ENCODE measurements at places on chromosomes 1 and 21. TPM values are rescaled to one million over a fixed set of nuclear protein-coding genes. Genes with fewer than 3 reads are reported as not detected.
A peak's percentile ranks its signal among the peaks of the same experiment; 100 is the strongest.

GRCh38 chr1:33153650-33154049, 28.2 kb downstream of the TRIM62 start:
- peaks cover 10% of the 10 kb centered on the region for H3K36me3 ChIP-seq
- no peak for DNase-seq
- no peaks in the 10 kb centered on the region for H3K27me3 ChIP-seq
- H3K27ac ChIP-seq = peak overlapping the region; percentile 51

DNA sequence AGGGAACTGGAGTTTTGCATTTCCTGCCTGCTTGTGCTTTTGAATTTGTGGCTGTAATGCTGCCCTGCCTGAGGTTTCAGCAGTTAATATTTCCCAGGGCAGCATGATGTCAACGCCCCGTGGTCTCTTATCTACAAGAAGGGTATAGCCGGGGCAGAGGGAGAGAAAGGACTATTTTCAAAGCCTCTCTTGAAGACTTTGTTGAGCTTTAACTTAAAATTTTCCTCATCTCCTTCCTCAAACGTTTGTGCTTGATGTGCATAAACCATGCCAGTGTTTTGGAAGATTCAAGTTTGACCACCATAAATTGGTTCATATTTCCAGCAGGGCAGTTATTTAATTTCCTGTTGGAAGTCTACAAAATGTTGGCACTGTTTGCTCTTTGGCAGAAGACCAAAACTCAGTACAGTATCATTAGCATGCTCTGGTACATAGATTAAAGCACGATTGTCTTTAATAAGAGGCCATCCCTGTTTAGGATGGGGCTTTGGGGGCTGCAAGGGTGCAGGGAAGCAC, 43.4 kb downstream of the ROR1 start:
- H3K4me3 ChIP-seq = no peak overlapping the region
- peaks cover 39% of the 10 kb centered on the region for H3K27me3 ChIP-seq
- no peaks in the 10 kb centered on the region for H3K36me3 ChIP-seq
- H3K4me1 ChIP-seq = no peaks in the 10 kb centered on the region

GRCh38 chr1:100580446-100580845, 42.5 kb downstream of the GPR88 start:
- no peak overlapping the region for H3K4me3 ChIP-seq
- no peak overlapping the region for H3K27ac ChIP-seq
- H3K36me3 ChIP-seq = no peaks in the 10 kb centered on the region
- peaks cover 4% of the 10 kb centered on the region for H3K4me1 ChIP-seq
- H3K27me3 ChIP-seq = no peaks in the 10 kb centered on the region

- peaks cover 85% of the 10 kb centered on the region for H3K27me3 ChIP-seq
- no peak overlapping the region for H3K27ac ChIP-seq
- peaks cover 2% of the 10 kb centered on the region for H3K4me1 ChIP-seq
- no peak for DNase-seq
- no peak overlapping the region for H3K4me3 ChIP-seq
- no peaks in the 10 kb centered on the region for H3K36me3 ChIP-seq
Observed at GRCh38 chr1:18548643-18549042, 67.9 kb downstream of the KLHDC7A start.

DNA sequence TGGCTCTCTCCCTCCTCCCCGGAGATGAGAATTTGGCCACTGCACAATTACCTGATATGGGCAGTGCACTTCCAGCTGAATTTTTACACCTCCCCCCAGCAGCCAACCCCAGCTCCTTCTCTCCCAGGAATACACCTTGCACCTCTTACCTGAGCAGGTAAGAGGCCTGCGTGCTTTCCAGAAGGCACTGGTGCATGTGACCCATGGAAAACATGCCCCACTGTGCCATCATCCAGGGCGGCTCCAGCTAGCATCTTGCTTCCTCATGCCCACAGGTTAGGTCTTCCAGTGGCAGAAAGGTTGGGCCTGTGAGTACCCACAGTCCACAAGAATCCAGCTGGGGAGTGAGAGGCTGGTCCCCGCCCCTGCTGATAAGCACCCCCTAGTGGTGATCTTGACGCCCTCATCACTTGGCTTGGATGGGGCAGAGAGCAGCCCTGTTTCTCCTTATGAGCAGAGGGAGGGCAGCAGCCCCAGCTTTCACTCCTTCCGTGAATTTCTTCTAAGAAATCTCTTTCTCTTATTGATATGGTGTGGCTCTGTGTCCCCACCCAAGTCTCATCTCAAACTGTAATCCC, 57.8 kb downstream of the EDARADD start:
- H3K4me1 ChIP-seq = peaks cover 7% of the 10 kb centered on the region
- no peak overlapping the region for H3K27ac ChIP-seq
- DNase-seq = no peak
- H3K36me3 ChIP-seq = peaks cover 4% of the 10 kb centered on the region
- no peaks in the 10 kb centered on the region for H3K27me3 ChIP-seq
- no peak overlapping the region for H3K4me3 ChIP-seq

DNA sequence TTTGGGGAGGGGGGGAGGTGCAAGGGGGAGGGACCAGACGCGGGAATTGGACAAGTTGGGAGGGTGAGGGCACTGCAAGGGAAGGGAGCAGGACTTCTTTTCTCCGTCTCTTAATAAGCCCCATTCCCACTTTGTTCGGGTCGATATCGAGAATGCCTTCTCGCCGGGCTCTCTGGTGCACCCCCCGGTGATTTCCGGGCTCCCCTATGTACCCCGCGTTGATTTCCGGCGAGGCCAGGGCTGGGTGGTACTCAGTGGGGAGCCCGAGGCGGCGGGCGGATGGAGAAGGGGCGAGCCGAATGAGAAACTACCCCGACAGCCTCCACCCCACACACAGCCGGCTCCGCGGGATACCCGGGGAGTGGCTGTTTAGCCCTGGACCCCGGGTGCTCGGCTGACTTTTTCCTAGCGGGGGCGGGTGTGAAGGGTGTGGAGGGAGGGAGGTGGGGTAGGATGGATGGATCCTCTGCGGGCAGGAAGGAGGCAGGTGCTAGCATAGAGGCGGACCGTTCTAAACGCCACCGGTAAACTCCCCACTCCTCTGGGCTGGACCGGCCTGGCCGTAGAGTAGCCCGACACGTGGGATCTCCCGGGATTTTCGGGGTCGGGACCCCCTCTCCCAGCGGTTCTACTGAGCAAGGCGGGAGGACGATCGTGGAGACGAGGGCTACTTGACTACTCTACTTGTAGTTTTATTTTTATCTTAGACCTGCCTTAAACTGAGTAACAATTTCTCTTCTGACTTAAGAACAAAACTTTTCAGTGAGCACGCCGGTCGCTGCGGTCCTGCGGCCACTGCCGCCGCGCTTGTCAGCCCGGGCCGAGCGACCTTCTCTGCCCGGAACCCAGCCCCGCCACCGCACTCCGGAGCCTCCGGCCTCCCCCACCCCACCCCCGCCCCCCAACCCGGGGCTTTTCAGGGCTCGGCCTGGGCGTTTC, 1.0 kb downstream of the RNF220 start:
- peak overlapping the region; percentile 94 for H3K4me3 ChIP-seq
- peaks cover 37% of the 10 kb centered on the region for H3K27me3 ChIP-seq
- no peak overlapping the region for H3K27ac ChIP-seq
- no peak for DNase-seq
- H3K36me3 ChIP-seq = peaks cover 2% of the 10 kb centered on the region
- peaks cover 17% of the 10 kb centered on the region for H3K4me1 ChIP-seq

DNA sequence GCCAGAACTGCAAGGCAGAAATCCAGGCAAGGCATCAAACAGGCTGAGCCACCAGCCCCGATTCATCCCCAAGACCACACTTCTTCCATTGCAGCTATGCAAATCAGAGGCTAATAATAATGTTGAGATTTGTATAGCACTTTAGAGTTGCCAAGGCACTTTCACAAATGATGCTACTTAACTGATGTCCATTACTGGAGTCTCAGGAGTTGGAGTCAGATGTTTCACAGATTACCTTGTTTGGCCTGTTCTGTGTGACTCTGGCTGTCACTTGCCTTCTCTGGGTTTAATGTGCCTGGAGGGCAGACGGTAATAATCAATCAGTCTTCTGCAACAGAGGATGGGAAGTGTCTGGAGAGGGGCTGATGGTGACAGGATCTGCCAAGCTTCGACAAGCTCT, 40.8 kb upstream of the MPZL1 start:
- H3K27ac ChIP-seq = no peak overlapping the region
- peaks cover 28% of the 10 kb centered on the region for H3K4me1 ChIP-seq
- DNase-seq = no peak
- no peaks in the 10 kb centered on the region for H3K27me3 ChIP-seq
- H3K36me3 ChIP-seq = peaks cover 4% of the 10 kb centered on the region

GRCh38 chr1:185281245-185281644, 35.8 kb downstream of the IVNS1ABP start:
- peak overlapping the region; percentile 90 for H3K27ac ChIP-seq
- no peaks in the 10 kb centered on the region for H3K27me3 ChIP-seq
- peaks cover 26% of the 10 kb centered on the region for H3K4me1 ChIP-seq
- H3K36me3 ChIP-seq = peaks cover 5% of the 10 kb centered on the region
- H3K4me3 ChIP-seq = peak overlapping the region; percentile 80

DNA sequence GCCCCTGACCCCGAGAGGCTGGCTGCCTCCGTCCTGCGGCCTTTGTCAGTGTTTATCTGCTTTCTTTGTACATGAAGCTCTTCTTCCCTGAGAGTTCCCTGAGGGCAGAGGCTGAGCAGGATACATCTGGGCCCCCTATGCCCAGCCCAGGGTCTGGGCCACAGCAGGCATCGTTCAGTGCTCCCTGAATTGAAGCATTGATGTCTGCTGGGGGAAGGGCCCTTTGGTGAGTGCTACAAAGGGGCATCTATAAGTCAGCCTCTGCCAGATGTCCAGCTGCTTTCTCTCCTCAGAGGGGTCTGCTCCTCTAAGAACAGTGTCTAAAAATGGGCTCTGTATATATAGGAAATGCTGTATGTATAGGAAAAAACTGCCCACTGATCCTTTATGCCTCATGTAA, 2.1 kb downstream of the HEYL start:
- no peak overlapping the region for H3K4me3 ChIP-seq
- no peak overlapping the region for H3K27ac ChIP-seq
- H3K27me3 ChIP-seq = peaks cover 47% of the 10 kb centered on the region
- DNase-seq = no peak
- peaks cover 2% of the 10 kb centered on the region for H3K36me3 ChIP-seq

DNA sequence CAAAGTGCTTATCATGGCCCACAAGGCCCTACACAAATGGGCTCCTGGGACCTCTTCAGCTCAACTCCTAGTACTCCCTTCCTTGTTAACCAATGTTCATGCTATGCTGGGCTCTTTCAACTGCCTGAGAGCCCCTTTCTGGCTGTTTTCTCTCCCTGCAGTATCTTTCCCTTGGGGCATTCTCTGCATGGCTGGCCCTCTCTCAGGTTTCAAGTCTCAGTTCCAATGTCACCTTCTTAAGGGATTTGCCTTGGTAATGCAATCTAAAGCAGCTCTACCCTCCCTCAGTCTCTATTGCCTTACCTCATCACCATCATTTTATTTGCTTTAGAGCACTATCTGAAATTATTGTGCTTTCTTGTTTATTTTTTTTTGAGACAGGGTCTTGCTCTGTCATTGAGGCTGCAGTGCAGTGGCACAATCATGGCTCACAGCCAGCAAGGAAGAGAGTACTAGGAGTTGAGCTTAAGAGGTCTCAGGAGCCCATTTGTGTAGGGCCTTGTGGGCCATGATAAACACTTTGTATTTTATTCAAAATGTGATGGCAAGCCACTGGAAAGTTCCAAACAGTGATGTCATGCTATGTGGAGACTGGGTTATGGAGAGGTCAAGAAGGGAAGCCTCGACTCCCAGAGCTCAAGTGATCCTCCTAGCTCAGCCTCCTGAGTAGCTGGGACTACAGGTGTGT, 63.4 kb upstream of the SRSF10 start:
- H3K4me1 ChIP-seq = peaks cover 2% of the 10 kb centered on the region
- no peaks in the 10 kb centered on the region for H3K36me3 ChIP-seq
- H3K27ac ChIP-seq = no peak overlapping the region
- H3K27me3 ChIP-seq = peaks cover 5% of the 10 kb centered on the region

GRCh38 chr1:20367116-20367585, 76.5 kb downstream of the VWA5B1 start:
- H3K27me3 ChIP-seq = peaks cover 72% of the 10 kb centered on the region
- peak overlapping the region; percentile 73 for H3K4me3 ChIP-seq
- H3K36me3 ChIP-seq = peaks cover 11% of the 10 kb centered on the region

GRCh38 chr21:33643658-33644311, 1.5 kb downstream of the ITSN1 start:
- peak overlapping the region; percentile 98 for H3K4me3 ChIP-seq
- H3K4me1 ChIP-seq = peaks cover 18% of the 10 kb centered on the region
- peaks cover 8% of the 10 kb centered on the region for H3K27me3 ChIP-seq

DNA sequence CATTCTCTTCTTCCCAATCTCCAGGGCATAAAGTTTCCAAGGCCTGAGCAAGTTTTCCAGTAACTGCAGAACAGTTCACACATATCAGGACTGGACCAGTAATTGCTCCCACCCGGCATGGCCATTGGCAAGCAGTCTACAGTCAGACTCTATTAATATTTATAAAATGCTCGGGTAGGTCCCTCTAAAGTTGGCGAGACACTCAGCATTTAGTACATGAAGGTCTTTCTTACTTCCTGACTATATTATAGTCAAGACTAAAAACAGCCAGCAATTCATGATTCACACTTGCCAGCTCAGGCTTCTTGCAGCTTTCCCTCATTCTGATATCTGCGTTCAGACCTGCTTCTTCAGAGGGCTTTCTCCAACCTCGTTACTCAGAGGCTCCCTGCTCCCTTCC, 25.4 kb downstream of the GADD45A start:
- peaks cover 21% of the 10 kb centered on the region for H3K27me3 ChIP-seq
- no peak overlapping the region for H3K4me3 ChIP-seq
- H3K27ac ChIP-seq = peak overlapping the region; percentile 34
- DNase-seq = no peak
- H3K36me3 ChIP-seq = peaks cover 2% of the 10 kb centered on the region

- H3K36me3 ChIP-seq = peaks cover 2% of the 10 kb centered on the region
- H3K27me3 ChIP-seq = no peaks in the 10 kb centered on the region
- no peak overlapping the region for H3K4me3 ChIP-seq
- H3K27ac ChIP-seq = no peak overlapping the region
- no peak for DNase-seq
Observed at GRCh38 chr1:172273647-172274396, 146.7 kb upstream of the C1orf105 start.

- no peak overlapping the region for H3K4me3 ChIP-seq
- no peak overlapping the region for H3K27ac ChIP-seq
- no peaks in the 10 kb centered on the region for H3K36me3 ChIP-seq
- no peaks in the 10 kb centered on the region for H3K4me1 ChIP-seq
- no peak for DNase-seq
- peaks cover 23% of the 10 kb centered on the region for H3K27me3 ChIP-seq
Observed at GRCh38 chr1:170714938-170715337, 51.0 kb downstream of the PRRX1 start.

Gene TRIM58
- total RNA-seq = 1.2 TPM

Gene OR2W3
- total RNA-seq = 0.72 TPM

Gene PLA2G2F
- not detected for total RNA-seq

Gene LGR6
- total RNA-seq = 0.25 TPM

Gene C1orf115
- 2.1 TPM for total RNA-seq

Gene DISC1
- total RNA-seq = 17.4 TPM

Gene COL8A2
- 0.25 TPM for total RNA-seq
